Glutamatergic neuron (in vitro differentiated cells): ENCODE measurements at places on chromosomes 2 and 18. TPM values are rescaled to one million over a fixed set of nuclear protein-coding genes. Genes with fewer than 3 reads are reported as not detected.

HRH4 gene
- not detected for total RNA-seq

CDK5R2 gene
- 46.1 TPM for total RNA-seq

TRIM54 gene
- 2.0 TPM for total RNA-seq

AQP12B gene
- not detected for total RNA-seq

IL1A gene
- not detected for total RNA-seq

ERFE gene
- 12.2 TPM for total RNA-seq

ACMSD gene
- not detected for total RNA-seq

MEP1B gene
- not detected for total RNA-seq

SCN7A gene
- total RNA-seq = 0.32 TPM

CYTIP gene
- total RNA-seq = not detected

FOXD4L1 gene
- total RNA-seq = 0.44 TPM

ALPI gene
- not detected for total RNA-seq

WDR43 gene
- 32.5 TPM for total RNA-seq

CYBRD1 gene
- 0.54 TPM for total RNA-seq

LONRF2 gene
- total RNA-seq = 1.3 TPM

ALK gene
- 9.6 TPM for total RNA-seq

RAB6D gene
- not detected for total RNA-seq

IGFBP2 gene
- total RNA-seq = 208 TPM

NBEAL1 gene
- total RNA-seq = 19.0 TPM

RNU2-63P gene
- total RNA-seq = 8.2 TPM

CNGA3 gene
- 7.6 TPM for total RNA-seq

IL1F10 gene
- total RNA-seq = not detected

COL5A2 gene
- 23.7 TPM for total RNA-seq

CRYBA2 gene
- 0.49 TPM for total RNA-seq

SULT1C2 gene
- total RNA-seq = not detected

INPP5D gene
- total RNA-seq = 2.2 TPM

TMEM198 gene
- total RNA-seq = 40.9 TPM

KCNJ3 gene
- 3.6 TPM for total RNA-seq

SLC39A6 gene
- total RNA-seq = 113 TPM
